Naive thymus-derived CD8-positive, alpha-beta T cell (primary cell): ENCODE measurements at places on chromosomes 4 and X.

GRCh38 chrX:87003031-87003430, 514.6 kb upstream of the KLHL4 start:
- DNase-seq = no peak

- DNase-seq = no peak
Observed at GRCh38 chr4:42489095-42489494, 91.8 kb downstream of the SHISA3 start.

- DNase-seq = no peak
Observed at GRCh38 chr4:69467797-69468196, 27.9 kb downstream of the UGT2B4 start.

DNA sequence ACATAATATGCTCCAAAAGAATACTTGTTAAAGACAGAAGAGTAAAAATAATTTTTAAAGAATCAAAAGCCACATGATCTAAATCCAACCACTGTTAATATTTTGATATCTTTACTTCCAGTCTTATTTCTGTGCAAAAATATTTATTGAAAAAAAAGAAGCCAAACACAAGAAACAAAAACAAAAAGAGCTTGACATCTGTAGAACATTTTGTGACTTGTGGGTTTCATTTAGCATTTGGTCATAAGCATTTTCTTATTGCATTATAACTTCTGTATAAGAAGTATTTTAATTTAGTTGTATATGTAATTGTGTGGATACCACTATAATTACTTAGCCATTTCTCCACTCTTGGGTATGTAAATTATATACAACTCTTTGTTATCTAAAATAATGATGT, 63.1 kb downstream of the DIPK2B start:
- no peak for DNase-seq

DNA sequence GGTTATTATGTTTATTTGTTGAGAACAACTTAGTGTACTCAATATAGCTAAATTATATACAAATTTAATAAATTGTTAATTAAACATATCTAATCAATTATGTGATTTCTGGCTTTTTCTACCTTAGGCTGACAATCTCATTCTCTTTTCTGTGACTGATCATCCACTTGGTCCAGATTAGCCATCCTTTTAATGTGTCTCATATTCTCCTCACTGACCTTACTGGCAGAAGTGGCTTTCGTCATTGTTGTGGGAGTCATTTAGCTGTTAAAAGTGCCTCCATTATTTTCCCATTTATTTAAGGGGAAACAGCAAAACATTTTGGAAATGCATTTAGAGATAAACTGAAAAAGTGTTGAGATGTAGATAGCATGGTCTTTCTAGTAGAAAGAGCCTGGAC, 172.2 kb downstream of the CCSER1 start:
- no peak for DNase-seq

DNA sequence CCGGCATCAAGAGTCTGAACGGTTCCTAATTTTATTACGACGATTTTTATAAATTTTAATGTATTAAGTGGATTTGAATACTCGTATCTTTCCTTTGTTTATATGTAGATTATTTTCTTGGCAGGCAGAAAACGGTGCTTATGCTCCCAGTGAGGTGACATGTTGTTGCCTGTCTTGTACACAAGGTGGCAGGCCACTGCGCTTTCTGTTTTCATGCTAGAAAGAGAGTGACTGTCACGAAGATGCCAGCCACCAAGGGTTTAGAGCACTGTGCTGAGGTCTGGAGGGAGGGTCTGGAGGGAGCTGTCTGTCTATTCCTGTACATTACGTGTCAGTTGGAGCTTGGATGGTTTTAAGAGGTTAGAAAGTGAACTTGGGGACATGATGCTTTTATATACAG, 87.7 kb downstream of the SHROOM2 start:
- DNase-seq = no peak

GRCh38 chr4:48431401-48431800, 51.7 kb upstream of the SLC10A4 start:
- no peak for DNase-seq

- no peak for DNase-seq
Observed at GRCh38 chr4:8030121-8030781, 90.6 kb upstream of the AFAP1 start.

- DNase-seq = no peak
Observed at GRCh38 chr4:140213749-140214148, 59.8 kb upstream of the MAML3 start.

- DNase-seq = no peak
Observed at GRCh38 chr4:105838082-105838481, 57.2 kb upstream of the NPNT start.

DNA sequence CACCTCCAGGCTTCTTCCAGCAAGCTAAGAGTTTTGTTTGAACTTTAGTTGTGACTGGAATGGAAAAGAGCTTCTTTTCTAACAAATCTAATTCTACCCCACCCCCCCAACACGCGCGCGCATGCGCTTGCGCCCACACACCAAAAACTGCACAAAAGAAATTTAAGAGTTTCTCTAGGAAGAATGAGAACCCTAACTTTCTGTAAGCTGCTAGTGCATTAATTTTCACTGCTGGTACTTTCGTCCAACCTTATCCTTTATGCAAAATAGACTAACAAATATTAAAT, 9.0 kb upstream of the INTU start:
- DNase-seq = no peak

DNA sequence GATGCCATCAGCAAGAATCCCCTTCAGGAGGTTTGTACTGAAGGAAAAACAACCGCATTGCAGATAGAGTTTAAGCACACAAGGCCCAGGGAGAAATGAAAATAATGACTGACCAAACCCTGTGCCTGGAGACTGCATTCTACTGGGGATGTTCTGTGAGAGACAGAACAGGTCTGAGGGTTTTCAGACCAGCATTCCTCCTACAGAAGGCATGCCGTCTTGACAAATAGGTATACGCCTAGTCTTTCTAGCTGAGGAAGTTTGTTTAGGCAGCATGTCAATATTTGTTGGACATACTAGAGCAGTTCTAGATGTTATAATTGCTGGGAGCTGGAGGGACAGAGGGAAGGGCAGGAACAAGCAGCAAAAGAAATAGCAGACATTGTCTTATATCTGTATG, 68.4 kb upstream of the SCOC start:
- no peak for DNase-seq

DNA sequence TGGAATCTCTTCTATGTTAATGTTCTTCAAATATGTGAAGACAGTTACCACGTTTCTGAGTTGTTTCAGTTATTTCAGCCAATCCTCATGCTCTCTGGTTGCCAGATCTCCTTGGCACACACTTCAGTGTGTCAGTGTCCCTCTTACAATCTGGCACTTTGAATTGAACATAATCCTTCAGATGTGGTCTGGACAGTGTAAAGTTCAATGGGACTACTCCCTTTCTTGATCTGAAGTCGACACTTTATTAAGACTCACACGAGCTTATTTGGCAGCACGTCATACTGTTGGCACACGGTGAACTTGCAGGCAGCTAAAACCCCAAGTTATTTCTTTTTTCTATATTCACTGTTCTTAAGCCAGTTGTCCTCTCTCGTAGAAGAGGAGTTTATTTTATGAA, 28.2 kb downstream of the ARSJ start:
- no peak for DNase-seq

DNA sequence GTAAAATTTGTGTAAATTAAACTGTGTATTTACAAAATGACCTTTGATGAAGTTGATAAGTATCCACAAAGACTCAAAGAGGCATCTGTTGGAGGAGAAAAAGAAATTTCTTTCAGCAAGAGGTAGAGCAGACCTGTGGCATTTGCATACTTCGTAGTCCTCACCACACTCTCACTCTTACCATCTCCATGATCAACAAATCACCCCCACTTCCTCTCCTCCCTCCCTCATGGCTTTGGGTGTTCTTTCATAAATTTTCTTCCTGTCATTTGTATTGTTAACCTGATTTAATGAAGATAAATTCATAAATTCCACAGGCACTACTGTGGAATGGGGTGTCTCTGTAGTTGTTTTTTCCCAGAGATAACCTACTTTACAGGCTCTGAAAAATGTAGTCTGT, 366.5 kb downstream of the ZNF674 start:
- DNase-seq = no peak

GRCh38 chr4:143251779-143252178, 67.1 kb downstream of the USP38 start:
- no peak for DNase-seq

GRCh38 chrX:24508375-24508774, 43.3 kb downstream of the PDK3 start:
- DNase-seq = no peak

DNA sequence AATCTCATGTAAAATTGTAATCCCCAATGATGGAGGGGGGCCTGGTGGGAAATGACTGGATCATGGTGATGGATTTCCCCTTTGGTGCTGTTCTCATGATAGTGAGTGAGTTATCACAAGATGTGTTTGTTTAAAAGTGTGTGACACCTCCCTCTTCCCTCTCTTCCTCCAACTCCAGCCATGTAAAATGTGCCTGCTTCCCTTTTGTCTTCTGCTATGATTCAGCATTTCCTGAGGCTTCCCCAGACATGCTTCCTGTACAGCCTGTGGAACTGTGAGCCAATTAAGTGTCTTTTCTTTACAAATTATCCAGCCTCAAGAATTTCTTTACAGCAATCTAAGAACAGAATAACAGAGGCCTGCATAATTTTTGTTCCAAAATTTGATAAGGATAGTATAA, 85.2 kb downstream of the ANAPC10 start:
- no peak for DNase-seq

DNA sequence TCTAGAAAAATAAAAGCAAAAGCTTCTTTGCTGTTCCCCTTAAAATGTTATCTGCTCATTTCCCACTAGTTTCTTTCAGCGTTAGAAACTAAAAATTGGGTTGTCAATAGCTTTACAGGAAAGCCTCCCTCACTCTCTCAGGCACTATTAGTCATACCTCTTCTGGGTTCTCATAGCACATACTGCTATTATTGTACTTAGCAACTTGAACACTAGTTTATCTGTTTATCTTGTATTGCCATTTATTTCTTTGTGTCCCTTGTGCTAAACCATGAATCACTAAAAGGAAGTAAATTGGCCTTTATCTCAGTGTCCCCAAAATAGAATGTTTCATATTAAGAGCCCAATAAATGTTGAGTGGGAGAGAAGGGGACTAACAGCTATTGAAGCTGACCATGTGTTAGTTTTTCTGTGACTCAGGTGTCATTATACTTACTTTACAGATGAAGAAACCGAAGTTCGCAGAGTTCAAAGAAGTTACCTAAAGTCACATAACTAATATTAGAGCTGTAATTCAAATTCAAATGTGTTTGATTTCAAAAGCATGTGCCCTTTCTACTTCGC, 124.8 kb upstream of the CITED1 start:
- no peak for DNase-seq

GRCh38 chrX:154517101-154517781, 1.2 kb upstream of the FAM3A start:
- no peak for DNase-seq

DNA sequence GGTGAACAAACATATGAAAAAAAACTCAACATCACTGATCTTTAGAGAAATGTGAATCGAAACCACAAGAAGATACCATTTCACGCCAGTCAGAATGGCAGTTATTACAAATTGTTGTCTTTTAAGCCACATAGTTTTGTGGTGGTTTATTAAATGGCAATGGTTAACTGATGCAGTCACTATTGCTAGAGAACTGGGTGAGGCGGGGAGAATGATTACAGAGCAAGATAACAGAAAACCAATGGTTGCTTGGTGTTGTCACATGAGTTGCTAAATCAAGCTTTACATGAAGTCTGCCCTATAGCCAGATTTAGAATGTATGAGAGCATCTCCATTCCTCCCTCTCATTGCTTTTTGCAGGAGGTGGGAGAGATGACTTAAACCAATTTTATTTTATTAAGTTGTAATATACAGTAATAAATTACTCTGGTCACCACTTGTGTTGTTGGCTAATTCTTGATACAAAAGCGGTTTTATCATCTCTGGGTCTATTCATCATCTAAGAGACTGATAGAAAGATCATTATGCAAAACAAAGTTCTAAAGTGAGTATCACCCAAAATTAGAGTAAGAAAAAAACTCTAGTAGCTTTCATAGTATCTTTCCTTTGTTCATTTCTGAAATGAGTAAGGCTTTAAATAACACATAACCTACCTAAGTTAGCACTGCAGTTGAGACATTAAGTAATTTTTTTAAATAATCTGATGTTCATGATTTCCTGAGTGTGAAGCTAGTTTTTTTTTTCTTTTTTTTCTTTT, 859.5 kb downstream of the STIM2 start:
- no peak for DNase-seq

DNA sequence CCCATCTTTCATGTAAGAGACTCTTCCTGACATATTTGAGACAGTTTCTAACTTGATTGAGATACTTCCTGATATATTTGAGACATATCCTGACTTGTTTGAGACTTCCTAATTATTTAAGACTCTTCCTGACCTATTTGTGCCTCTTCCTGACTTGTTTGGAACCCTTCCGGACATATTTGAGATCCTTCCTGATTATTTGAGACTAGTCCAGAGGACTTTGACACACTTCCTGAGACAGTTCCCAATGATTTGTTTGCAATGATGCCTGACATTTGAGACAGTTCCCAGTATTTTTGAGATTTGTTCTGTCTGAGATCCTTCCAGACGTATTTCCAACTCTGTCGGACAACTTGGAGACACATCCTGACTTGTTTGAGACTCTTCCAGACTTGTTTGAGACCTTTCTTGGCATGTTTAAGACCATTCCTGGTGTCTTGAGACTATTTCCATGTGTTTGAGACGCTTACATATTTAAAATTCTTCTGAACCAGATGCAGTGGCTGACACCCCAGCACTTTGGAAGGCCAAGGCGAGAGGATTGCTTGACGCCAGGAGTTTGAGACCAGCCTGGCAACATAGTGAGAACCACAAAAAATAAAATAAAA, 118.9 kb upstream of the USP9X start:
- no peak for DNase-seq
